ENCODE measurements at places on chromosomes 6 and 20.

DNA sequence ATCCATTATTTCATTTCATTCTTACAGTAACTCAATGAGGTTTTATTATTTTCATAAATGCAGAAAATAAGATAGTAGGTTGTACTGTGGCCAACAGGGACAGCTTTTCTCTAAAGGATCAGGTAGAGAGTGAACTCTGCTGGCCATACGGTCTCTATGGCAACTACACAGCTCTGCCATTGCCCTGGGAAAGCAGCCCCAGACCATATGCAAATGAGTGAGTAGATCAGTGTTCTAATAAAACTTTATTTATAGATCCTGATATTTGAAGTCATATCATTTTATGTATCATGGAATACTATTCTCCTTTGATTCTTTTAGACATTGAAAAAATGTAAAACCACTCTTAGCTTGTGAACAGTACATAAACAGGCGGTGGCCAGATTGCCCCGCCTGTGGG, 192.5 kb upstream of the RREB1 start:
- no peak for DNase-seq

DNA sequence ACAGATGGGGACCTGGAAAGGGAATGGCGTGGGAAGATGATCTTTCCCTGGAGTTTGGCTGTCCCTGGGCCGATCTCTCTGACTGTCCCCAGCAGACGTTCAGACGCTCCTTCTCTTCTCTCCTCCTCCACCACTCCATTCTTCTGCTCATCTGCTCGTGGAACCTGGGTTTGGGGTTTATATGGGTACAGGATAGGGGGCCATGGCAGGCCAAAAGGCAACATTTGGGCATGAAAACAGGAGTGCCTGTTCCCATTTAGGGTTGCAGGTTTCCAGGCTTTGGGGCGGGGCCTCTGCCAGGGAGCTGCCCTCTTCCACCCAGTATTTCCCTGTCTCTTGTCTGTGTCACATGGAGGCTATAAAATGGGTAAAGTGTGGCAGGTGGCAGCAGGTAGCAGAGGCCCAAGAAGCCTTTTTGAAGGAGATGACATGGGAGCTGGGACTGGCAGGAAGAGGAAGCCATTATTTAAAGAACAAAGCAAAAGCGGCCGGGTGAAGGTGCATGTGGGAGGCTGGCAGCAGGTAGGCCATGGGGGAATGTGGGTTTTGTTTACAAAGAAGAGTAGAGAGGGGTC, 203.7 kb downstream of the BMP7 start:
- no peak for DNase-seq

- no peak for DNase-seq
Measured at GRCh38 chr6:36039112-36039511, 11.5 kb downstream of the MAPK14 start.

- no peak for DNase-seq
Measured at GRCh38 chr6:2961506-2961905, 9.9 kb downstream of the SERPINB6 start.

GRCh38 chr6:16498957-16499356, 260.6 kb downstream of the GMPR start:
- DNase-seq = no peak

GRCh38 chr6:99297415-99297814, 52.1 kb downstream of the FAXC start:
- no peak for DNase-seq

- DNase-seq = no peak
Measured at GRCh38 chr6:52077961-52078625, 9.3 kb downstream of the PKHD1 start.

- peak; percentile 43 for DNase-seq
Measured at GRCh38 chr6:155313602-155314091, 637 bp downstream of the TFB1M start.

- DNase-seq = no peak
Measured at GRCh38 chr6:112592159-112592558, 245.0 kb downstream of the RFPL4B start.

DNA sequence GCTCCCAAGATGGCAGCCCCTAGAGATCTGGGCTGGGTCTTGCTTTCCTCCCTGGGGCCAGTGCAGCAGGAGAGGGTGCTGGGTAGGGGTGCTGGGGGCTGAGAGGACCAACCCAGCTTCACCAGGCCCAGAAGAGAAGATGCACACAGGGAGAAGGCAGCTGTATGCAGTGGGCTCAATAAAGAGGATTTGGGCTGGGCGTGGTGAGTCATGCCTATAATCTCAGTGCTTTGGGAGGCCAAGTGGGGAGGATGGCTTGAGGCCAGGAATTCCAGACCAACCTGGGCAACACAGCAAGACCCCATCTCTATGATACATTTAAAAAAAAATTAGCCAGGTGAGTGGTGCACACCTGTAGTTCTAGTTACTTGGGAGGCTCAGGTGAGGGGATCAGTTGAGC, 25.7 kb upstream of the EMILIN3 start:
- DNase-seq = no peak

DNA sequence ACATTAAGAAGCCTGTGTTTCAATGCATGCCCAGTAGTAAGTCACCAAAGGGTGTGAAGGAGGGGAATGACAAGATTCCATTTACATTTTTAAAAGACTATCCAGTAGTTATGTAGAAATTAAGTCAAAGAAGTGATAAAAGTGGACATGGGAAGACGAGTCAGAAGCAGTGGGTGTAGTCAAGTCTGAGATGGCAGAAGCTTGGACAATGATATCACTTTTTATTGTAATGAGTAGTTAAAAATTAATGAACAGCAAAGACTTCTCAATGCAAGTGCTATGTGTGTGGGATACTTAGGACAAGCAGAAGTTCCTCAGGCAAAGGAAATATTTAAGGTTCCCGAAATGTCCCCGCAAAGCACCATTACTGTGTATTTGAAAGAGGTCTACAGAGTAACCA, 156.0 kb downstream of the DST start:
- DNase-seq = no peak

GRCh38 chr6:107355659-107356058, 103.7 kb downstream of the PDSS2 start:
- DNase-seq = no peak

- no peak for DNase-seq
Measured at GRCh38 chr6:68635412-68635705, 277 bp downstream of the ADGRB3 start.

DNA sequence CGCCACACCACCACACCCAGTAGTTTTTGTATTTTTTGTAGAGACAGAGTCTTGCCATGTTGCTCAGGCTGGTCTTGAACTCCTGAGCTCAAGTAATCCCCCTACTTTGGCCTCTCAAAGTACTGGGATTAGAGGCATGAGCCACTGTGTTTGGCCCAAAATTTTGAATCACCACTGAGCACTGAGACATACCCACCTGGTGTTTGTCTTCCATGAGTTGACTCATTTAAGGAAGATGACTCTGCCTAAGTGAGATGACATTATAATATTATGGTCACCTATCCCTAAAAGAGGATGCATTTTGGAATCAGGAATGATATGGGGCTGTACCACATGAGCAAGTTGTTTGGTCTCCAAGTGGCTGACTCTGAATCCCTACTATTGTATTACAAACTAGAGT, 54.6 kb upstream of the RNF217 start:
- DNase-seq = no peak

DNA sequence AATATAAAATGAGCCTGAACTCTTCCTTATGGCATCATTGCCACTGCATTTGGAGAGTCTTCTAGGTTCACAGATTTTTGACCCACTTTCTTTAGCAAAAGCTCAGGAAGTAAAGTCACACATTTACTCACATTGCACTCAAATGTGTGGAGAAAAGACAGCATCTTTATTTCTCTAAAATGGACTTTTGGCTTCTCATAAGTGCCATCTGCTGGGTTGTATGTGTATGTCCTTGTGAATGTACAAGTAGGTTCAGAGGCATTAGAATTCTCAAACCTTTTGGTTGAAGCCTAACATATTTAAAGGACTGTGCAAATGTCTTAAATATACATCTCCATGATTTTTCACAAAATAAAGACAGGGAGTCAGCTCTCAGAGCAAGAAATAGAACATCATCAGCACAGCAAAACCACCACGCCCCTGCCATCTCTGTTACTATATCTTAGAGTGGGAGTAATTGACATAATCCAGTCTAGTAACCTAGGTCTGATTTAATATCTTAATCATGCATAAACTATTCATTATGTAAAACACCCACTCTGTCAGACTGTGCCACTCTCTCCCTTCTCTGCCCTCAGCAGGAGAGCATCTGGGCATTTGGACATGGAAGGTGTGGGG, 42.2 kb upstream of the SPTLC3 start:
- DNase-seq = no peak

- no peak for DNase-seq
Measured at GRCh38 chr6:28922004-28922820, 1.6 kb downstream of the TRIM27 start.

DNA sequence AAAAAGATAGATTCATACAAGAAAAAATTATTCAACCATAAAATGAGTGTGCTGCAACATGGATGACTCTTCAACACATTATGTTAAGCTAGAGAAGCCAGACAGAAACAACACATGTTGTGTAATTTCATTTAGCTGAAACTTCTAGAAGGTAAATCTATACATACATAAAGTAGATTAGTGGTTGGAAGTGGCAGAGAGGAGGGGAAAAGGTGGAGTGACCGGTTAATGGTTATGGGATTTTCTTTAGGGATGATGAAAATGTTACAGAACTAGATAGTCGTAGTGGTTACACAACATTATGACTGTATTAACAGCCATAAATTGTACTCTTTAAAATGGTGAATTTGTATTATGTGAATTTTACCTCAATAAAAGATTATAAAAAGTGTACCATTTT, 304.1 kb upstream of the SLC35B3 start:
- DNase-seq = no peak

GRCh38 chr6:140441256-140441655, 1066.8 kb upstream of the CITED2 start:
- DNase-seq = no peak

GRCh38 chr6:106185615-106186014, 99.5 kb downstream of the PRDM1 start:
- DNase-seq = no peak

DNA sequence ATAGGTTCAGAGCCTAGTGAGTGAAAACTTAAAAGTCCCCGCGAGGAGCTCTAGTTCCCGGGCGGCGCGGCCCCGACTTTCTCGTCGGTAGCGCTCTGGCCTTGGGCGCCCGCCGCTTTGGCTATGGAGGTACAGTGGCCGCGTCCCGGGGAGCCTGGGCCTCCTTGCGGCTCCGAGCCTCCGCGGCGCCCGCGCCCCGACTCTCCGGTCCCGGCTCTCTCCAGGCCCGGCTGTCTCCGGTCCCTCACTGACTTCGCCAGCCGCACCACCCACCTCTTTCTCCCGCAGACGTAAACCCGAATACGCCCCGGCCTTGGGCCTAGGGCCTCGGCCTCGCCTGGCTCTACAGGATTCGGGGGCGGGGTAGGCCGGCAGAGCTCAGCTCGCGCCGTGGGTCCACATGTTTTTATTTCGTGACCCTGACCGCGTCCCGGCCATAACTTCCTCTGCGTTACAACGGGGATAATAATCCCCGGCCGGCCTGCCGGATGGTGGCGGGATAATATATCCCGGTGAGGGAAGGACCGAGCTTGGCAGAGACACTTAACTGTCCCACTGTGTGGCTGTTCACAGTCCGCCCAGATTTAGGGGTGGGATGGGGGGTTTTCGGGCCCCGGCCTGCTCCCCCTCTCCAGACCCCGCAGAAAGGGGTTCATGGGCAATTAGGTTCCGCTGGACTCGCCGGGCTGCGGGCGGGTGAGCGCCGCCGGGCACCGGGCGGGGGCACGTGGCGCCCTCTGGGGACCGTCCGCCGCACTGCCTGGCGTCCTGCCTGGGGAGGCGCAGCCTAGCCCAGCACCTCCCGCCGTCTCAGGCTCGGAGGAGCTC, 10.0 kb upstream of the TBX18 start:
- no peak for DNase-seq

GRCh38 chr6:152952866-152953509, 29.9 kb downstream of the FBXO5 start:
- DNase-seq = peak; percentile 0

- no peak for DNase-seq
Measured at GRCh38 chr6:51300510-51300909, 481.8 kb downstream of the TFAP2B start.

DNA sequence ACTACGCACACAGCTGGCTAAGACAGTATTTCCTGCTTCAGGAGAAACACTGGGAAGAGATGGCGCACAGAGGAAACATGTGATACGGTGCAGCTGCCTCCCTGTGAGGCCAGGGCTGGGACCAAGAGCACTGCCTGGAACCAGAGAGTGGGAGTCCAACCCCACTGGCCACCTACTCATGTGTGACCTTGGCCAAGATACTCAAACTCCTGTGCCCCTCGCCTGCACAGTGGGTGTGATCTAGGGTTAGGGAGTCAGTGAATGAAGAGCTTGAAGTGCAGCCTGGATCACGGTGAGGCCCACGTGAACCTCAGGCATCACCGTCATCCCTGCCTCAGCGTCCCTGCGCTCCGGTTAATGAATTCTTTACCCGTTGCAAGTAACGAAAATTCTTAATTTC, 41.7 kb upstream of the MPC1 start:
- no peak for DNase-seq

- no peak for DNase-seq
Measured at GRCh38 chr20:39468703-39469102, 506.6 kb downstream of the DHX35 start.

- peak; percentile 77 for DNase-seq
Measured at GRCh38 chr6:122995921-122996793, at the start of gene CLVS2. Gene CLVS2, plus strand, starts transcription at chr6:122996235. Its CDS starts 1,543 bp downstream, at chr6:122997778.

- no peak for DNase-seq
Measured at GRCh38 chr6:110216140-110216539, 35.9 kb downstream of the CDC40 start.

DNA sequence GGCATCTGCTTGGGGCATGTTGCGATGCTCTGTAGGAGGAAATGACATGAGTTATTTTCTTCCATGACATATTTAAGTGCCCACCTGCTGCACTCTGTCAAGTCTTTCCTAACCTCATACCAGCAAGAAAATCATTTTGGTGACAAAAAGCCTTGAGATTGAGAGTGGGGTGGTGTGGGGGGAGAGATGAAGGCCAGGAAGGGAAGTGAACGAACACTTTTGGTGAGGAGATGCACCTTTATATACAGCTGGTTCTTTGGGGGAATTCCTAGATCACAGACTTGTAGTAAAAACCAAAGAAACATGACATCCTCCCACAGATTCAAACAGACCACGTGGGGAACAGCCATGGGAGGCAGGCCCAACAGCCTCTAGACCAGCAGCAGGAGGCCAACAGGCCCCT, 26.1 kb downstream of the NCOA5 start:
- no peak for DNase-seq

- no peak for DNase-seq
Measured at GRCh38 chr6:14074476-14075094, 43.0 kb upstream of the CD83 start.

DNA sequence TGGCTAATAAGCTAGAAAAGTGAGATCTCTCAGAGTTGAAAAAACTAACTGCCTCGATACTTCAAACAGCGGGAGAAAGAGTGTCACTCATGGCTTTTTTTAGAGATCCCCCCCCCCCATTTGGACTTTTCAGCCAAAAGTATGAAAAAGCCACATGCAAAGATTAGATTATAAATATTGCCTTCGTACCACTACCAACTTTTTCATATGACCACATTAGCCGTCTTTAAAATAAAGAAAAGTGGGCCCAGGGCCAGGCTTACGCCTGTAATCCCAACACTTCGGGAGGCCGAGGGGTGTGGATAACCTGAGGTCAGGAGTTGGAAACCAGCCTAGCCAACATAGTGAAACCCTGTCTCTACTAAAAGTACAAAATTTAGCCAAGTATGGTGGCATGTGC, 4.4 kb downstream of the PGK2 start:
- DNase-seq = no peak

- DNase-seq = peak; percentile 43
Measured at GRCh38 chr6:41964201-41964887, 22.7 kb upstream of the CCND3 start.

Data from NCI-H2171 (cell line).